ENCODE measurements at places on chromosomes 3 and 15.

DNA sequence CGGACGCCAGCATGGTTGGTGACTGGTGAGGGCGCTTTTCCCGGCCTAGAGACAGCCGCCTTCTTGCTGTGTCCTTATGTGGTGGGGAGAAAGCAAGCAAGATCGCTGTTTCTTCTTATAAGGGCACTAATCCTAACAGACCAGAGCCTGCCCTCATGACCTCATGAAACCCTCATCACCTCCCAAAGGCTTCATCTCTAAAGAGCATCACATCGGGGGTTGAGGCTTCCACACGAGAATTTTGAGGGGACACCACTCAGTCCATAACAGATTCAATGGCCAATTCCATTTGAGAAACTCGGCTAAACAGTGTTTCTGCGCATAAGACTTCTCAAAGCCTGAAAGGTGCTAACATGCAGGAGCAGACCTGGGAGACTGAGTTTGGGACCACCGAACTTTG, 54.0 kb downstream of the VGLL4 start:
- DNase-seq: no peak

DNA sequence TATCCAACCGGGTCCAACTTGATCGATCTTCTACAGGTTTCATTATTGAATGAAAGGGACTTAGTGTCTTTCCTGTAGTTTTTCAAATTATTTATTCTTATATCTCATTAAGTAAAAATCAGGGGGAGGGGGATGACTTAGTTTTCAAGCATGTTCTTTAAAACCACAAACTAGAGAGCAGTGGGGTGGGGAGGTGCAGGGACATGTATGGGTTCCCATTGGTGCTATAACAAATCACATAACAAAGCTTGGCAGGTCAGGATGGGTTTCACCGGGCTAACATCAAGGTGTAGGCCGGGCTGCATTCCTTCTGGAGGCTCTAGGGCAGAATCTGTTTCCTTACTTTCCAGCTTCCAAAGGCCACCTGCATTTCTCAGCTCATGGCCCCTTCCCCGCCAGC, 32.7 kb downstream of the CCNL1 start:
- peak; percentile 44 for DNase-seq

- peak; percentile 42 for DNase-seq
Observed at GRCh38 chr3:178117641-178118040, 418.6 kb upstream of the KCNMB2 start.

GRCh38 chr3:53083949-53084309, 38.1 kb upstream of the SFMBT1 start:
- no peak for DNase-seq

GRCh38 chr3:129718201-129718600, 111.7 kb upstream of the PLXND1 start:
- no peak for DNase-seq

DNA sequence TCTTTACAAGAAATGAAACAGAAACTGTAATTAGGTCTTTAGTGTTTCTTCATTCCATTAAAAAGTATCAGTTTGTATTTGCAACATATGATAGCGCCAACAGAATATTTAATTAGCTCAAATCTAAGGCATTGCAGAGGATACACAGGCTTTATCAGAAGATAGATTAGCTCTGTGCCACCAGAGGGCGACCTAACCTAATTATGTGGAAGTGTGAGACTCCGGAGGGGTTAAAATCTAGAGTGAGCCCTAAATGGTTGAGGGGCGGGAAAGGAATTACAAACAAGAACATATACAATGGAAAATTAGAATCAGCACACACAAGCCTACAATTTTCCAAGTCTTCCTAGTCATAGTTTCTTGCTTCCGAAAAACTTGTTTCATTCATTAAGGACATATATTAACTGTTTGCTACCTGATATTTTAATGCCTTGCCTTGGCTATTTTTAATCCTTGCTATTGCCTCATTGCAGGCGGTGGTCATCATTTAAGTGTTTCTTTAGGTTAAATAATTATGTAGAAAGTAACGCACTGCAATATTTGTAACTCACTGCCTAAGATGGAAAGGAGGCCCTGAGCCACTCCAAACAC, 18.0 kb upstream of the RYR3 start:
- peak; percentile 59 for DNase-seq

- DNase-seq: no peak
Observed at GRCh38 chr15:75751891-75752290, 39.2 kb upstream of the CSPG4 start.

DNA sequence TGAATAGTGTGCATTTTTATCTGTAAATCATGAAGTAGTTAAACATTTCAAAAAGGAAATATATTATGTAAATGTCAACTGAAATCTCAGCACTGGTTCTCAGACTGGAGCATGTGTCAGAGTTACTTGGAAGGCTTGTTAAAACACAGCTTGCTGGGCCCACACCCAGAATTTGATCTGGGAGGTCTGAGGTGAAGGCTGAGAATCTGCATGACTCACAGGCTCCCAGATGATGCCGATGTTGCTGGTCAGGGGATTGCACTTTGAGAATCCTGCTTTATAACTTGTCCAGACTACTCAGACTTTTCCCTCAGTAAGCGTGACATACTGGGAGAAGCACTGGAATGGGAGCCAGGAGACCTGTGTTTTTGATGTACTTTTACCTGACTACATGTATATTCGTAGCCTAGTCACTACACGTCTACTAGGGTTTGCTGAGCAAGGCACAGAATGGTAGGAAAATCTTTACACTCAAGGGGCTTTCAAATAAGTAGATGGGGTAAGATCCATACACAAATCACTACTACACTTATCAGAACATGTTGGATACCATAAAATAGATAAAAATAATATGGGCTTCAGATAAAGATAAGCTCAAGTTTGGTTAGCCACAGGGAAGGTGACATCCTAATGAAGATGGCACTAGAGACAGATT, 77.1 kb upstream of the MEX3B start:
- DNase-seq: peak; percentile 98

DNA sequence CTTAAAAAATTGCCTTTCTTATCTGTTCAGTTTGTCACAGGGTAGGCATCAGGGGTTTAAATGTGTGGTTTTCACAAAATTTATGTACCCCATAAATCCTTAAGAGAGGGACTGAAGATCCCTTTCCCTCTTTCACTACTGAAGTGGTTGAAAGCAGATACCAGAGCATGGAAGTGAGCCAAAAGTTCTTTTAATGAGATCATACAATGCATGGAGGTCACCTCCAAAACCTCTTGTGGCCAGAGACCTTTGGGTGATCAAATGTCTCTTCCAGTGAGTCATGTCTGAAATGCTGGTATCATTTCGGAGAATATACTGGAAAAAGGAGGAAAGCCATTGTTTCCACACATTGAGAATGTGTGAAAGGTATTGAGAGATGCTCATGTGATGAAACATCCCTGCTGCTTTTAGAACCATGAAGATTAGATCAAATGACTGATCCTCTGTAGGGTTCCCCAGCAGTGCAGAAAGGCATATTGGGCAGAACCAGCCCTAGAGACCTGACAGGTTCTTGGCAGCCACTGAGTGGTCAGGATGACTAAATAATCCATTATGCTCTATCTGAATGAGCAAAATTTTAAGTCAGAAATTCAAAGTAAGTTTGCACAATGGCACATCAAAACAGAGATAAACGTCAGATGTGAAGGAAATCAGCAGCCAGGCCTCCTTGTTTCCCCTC, 165.8 kb upstream of the SLC2A2 start:
- peak; percentile 91 for DNase-seq

- no peak for DNase-seq
Observed at GRCh38 chr3:10470120-10471053, 35.0 kb downstream of the ATP2B2 start.

GRCh38 chr3:38950581-38950980, 101.2 kb downstream of the SCN11A start:
- DNase-seq: no peak

DNA sequence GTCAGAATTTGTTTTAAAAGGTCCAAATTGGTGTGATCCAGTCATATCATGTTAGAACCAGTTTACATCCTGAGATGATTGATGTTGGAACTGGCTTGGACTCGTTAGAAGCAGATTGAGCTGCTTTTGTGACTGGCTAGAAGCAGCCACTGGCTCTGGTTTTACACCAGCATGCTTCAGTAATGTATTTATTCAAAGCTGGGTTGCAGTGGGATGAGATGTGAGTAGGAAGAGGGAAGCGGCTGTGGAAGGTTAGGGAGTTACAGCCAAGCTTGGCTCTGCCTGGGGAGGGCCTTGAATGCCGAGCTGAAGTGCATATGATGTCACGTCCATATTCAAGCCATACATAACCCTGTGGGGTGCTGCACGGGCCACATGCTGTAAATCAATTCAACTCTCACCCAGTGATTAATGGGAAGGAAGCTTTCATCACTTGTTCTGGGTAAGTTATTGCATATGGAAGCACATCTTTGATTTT, 104.0 kb upstream of the SMAD3 start:
- peak; percentile 41 for DNase-seq

GRCh38 chr3:16012086-16012485, 162.4 kb upstream of the GALNT15 start:
- DNase-seq: peak; percentile 66

DNA sequence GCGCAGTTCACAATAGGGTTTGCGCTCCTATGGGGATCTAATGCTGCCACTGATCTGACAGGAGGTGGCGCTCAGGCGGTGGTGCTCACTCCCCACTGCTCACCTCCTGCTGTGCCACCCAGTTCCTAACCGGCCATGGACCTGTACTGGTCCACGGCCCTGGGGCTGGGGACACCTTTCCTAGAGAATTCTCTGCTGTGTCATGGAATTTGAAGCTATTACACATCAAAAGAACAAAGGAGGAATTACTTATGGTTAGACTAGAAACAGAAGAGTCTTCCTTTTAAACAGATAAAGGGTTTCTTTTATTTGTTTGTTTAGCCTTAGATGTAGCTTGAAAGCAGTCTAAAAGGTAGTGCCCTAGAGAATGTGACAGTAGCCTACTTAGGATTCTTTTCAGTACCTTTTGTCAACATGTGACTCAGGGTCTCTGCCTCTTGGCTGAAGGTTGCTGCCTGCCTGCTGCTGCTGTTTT, 50.3 kb downstream of the PAK2 start:
- no peak for DNase-seq

GRCh38 chr15:88605189-88606069, 15.7 kb upstream of the AEN start:
- DNase-seq: no peak

- DNase-seq: no peak
Observed at GRCh38 chr3:14323401-14324223, 78.8 kb upstream of the SLC6A6 start.

- no peak for DNase-seq
Observed at GRCh38 chr3:127761441-127761801, 60.9 kb downstream of the MGLL start.

GRCh38 chr3:10814623-10815022, 1.4 kb upstream of the SLC6A11 start:
- DNase-seq: no peak

GRCh38 chr3:124281453-124282316, 289.8 kb upstream of the ROPN1 start:
- peak; percentile 63 for DNase-seq

DNA sequence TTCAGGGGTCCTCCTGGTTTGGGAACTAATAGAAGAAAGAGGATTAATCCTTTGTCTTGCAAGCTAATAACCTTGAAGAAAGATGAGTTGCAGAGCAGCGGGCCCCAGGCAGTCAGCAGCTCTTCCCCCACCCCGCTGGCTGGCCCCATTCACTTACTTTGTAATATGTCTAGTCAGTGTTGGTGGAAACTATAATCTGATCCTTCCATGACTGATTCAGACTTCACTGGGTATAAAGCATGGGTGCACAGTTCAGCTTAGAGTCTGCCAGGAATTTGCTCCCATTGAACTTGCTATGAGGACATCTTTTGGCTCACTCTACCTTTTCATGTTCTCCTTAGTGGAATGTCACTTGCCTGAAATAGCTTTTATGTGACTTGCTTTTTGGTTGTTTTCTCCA, 117.7 kb downstream of the CCNL1 start:
- no peak for DNase-seq

GRCh38 chr3:177146646-177147045, 50.6 kb downstream of the TBL1XR1 start:
- peak; percentile 80 for DNase-seq

DNA sequence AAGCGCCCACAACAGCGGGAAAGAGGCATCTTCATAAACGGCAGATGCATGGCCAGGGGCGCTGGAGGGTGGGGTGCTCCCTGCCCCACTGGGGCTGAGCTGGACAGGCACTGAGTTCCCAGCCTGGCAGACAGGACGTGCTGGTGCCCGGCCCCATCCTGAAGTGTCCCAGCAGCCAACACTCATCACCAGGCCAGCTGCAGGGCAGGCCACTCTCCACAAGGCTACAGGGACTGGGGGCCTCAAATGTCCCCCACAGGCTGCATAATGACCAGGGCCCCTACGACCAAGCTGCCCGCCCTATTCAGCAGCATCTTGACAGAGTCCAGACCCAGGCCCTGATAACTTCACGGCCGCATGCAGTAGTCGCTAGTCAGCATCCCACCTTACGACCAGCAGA, 124.1 kb upstream of the IQSEC1 start:
- DNase-seq: no peak

GRCh38 chr3:171163101-171164066, 136.9 kb upstream of the SLC2A2 start:
- DNase-seq: peak; percentile 25

DNA sequence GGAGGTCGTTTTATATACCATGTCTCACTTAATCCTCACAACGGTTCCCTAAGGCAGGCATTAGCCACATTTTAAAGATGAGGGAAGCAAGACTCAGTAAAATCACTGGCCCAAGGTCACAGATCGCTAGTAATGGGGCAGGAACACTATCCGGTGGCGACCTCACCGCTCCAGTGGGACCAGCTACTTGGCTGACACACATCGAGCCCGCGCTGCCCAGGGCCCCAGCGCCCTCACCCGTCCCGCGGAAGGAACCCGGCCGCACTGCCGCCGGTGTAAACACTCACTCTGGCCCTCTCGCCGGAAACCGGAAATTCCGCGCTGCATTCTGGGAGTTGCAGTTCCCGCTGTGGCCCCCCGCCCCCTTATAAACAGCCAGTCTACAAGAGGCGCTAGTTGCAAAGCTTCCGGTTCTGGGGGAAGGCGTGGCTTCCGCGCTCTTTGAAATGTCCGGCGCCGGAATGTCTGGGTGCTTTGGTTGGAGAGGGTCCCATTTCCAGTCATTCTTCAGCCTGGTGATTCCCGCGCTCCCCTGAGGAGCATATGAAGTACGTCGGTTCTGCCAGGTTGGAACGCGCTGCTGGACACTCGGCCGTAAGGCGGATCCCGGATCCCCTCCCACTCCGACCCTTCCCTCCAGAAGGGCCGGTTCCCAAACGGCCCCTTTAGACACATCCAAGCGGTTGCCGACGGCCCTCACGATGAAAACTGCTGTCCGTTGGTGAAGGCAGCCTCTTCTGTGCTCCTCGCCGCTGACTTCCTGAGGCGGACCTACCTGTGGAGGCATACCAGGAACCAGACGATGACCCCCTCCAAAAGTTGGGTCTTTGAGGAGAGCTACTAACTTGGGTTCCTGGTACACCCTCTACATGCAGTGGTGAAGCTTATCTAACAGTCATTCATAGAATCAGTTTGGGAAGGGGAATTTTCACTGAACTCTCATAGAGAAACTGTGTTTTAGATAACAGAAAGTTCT, at the start of gene UBL7:
Gene UBL7 (minus strand): TSS at position 290 of the 976 bp plus-strand sequence. CDS start 2,293 bp downstream, outside the sequence.
- DNase-seq: peak; percentile 94

- DNase-seq: no peak
Observed at GRCh38 chr3:67567893-67568292, 86.5 kb downstream of the SUCLG2 start.

- no peak for DNase-seq
Observed at GRCh38 chr3:74839566-74839965, 225.1 kb upstream of the CNTN3 start.
